ENCODE measurements at places on chromosomes 3 and 15.

GRCh38 chr3:127406309-127407025 lies 118.6 kb upstream of the PRR20G start:
- peak; percentile 51 for DNase-seq

DNA sequence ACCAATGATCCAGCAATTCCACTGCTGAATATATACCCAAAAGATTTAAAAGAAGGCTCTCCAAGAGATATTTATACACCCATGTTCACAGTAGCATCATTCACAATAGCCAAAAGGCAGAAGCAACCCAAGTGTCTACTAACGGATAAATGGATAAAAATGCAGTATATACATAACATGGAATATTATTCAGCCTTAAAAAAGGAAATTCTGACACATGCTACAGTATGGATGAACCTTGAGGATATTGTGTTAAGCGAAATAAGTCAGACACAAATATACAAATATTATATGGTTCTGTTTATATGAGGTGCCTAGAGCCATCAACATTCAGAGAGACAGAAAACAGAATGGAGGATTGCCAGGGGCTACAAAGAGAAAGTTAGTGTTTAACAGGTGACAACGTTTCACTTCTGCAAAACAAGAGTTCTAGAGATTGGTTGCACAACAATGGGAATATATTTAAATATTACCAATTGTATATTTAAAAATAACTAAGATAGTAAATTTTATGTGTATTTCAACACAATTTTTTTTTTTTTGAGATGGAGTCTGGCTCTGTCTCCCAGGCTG lies 69.4 kb downstream of the STAG1 start:
- no peak for DNase-seq

DNA sequence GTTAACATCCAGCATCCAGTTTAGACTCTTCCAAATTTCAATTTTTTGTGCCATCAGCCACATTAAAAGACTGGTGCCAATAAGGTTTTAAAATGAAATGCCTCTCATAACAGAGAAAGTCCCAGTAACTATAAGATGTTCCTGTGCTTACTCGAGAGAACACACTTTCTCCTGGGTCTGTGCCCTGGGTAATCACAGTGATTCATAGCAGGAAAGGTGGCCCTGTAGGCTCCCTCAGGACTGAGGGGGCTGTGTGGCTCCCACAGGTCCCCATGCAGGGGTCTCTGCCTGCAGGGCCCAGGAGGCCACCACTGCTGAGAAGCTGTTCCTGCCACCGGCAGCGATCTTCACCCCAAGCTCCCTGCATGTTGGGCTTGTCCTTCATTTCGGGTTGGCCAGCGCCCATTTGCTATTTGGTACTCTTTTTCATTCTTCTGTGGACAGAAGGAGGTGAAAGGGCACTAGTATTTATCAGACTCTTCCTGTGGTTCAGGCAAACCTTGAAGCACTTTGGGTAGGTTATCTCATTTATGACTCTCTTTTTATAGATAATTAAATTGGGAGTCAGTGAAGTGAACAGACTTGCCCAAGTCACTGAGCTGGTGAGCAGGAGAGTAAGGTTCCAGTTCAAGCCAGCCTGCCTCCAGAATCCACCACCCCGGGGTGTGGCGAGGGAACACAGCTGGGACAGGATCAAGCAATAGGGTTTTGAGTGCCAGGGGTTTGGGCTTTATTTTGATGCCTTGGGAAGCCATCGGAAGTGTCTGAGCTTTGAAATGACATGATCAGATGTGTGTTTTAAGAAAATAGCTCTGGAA lies 44.2 kb upstream of the PLXNA1 start:
- no peak for DNase-seq

- DNase-seq, result peak; percentile 47
Observed at GRCh38 chr3:179446501-179446900, 4.8 kb downstream of the GNB4 start.

DNA sequence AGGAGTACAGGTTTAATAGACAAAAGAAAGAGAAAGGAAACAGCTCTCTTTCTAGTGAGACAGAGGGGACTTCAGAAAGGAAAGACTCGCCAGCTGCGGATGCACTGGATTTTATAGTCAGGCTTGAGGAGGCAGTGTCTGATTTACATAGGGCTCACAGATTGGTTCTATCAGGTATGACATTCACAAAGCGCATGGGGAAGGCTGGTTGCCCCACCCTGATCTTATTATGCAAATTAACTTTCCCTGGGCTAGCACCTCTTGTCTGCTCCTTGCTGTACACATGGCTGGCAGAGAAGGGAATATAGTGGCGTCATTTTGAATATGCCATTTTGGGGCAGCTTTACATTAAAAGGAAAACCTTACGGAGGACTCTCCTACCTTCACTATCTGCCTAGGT lies 938.4 kb upstream of the SEMA6D start:
- DNase-seq, result no peak

- peak; percentile 29 for DNase-seq
Observed at GRCh38 chr15:29910068-29910467, 87.8 kb upstream of the TJP1 start.

- peak; percentile 76 for DNase-seq
Observed at GRCh38 chr3:124510290-124510689, 220.0 kb upstream of the UMPS start.

DNA sequence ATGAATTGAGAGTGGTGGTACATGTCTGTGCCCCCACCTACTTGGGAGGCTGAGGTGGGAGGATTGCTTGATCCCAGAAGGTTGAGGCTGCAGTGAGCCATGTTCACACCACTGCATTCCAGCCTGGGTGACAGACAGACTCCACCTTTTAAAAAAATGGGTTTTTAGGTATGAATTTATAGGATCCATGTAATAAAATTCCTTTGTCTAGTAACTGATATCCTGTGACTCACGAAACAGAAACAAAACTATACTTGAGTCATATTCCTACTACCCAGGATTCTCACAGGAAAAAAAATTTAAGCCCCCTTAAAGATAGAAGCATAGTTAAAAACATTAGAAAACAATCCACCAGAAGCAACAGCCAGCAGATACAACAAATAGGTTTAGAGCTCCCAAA lies 10.0 kb upstream of the CRTC3 start:
- DNase-seq, result peak; percentile 49

DNA sequence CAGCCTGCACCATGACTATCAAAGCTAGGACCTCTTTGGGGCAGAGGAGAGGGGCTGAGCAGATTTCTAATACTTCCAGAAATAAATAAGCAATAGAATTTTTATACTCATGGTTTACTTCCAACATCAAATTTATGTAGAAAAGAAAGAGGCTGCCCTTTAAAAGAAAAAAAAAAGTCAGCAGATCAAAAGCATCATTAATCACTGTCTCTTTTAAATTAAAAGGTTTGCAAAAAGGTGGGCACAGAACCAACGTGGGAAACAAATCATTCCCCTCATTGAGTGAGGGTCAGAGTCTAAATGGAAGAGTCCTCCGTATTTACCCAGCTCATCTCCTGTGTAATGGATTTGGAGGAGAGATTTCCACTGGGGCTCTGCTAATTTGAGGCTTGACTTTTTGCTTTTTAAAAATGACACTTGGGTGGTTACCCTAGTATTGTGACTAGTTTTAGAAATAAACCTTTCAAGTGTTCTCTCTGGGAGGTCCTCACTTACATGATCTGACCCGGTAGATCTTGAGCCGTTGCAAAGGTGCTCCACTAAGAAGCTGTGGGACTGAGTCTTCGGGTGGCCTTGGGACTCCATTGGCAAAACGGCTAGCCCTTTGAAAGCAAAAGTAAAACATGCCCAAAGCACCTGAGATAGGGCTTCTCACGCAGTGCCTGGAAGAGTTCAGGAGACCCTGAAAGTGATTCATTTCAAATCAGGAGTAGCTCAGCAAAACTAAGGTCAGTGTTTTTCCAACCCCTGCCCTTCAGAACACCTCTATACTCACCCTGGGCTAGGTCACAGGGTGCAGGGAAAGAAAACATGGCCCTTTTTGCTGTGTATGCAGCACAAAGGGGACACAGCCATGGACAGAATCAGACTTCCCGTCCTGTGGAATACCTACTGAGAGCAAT lies 320.9 kb downstream of the FOXP1 start:
- no peak for DNase-seq

- DNase-seq, result no peak
Observed at GRCh38 chr3:101228441-101228840, 91.9 kb downstream of the IMPG2 start.

GRCh38 chr3:38698760-38699159 lies 49.3 kb upstream of the SCN5A start:
- no peak for DNase-seq

GRCh38 chr3:14391033-14391432 lies 11.4 kb upstream of the SLC6A6 start:
- peak; percentile 92 for DNase-seq

DNA sequence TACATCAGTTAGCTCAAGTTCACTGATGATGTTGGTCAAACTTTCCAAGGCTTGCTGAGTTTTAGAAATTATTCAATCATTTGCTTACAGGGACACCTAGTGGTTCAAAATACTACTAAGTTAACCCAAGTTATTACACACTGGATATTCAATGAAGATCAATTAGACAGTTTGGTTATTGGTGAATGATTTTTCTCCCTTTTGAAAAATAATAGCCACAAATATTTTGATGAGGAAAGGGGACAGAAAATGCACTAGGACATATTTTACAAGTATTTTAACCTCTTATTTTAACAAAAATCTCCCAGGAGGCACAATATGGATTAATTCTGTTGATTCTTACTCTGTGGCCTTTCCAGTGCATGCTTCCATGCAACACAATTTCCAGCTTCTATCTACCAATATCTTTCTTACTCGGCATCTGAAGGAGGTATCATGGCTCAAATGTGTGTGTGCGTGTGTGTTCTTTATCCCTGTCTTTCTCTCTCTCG lies 20.1 kb upstream of the GOLGA6L2 start:
- peak; percentile 70 for DNase-seq

DNA sequence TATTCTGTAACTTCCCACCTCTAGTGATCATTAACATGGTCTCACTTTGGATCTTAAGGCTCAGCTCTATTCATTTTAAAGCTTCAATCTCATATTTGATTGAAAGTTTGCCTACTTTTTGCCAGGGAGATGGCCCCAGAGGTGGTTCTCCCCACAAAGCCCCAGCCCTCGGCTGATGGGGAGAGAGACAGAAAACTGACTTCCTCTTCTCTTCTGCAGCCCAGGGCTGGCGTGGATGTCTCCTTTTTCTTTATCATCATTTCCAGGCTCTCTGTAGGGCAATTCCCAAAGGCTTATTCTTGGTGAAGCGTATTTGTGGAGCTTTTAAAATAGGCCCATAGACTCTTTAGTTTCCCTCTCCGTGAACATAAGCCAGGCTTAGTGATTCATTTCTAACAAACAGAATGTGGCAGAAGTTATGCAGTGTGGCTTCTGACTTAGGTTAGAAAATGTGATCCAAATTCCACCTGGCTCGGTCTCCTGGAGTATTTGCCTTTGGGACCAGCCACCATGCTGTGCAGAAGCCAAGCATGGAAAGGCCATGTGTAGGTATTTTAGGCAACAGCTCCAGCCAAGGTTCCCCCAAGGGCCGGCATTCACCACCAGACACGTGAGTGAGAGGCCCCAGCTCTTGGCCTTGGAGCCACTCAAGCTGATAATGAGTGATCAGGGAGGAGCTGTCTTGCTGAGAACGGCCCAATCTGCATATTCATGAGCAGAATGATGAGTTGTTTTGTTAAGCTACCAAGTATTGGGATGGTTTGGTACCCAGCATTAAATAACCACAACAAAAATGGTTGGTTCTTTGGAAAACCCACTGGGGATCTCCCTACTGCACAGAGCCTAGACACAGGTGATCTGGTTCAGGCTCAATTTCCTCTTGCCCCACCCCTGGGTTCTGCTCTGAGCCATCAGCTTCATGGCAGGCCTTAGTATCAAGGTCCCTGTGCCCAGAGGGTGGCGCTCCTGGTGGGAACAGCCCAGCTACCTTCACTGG lies 353.2 kb upstream of the PROK2 start:
- DNase-seq, result no peak

DNA sequence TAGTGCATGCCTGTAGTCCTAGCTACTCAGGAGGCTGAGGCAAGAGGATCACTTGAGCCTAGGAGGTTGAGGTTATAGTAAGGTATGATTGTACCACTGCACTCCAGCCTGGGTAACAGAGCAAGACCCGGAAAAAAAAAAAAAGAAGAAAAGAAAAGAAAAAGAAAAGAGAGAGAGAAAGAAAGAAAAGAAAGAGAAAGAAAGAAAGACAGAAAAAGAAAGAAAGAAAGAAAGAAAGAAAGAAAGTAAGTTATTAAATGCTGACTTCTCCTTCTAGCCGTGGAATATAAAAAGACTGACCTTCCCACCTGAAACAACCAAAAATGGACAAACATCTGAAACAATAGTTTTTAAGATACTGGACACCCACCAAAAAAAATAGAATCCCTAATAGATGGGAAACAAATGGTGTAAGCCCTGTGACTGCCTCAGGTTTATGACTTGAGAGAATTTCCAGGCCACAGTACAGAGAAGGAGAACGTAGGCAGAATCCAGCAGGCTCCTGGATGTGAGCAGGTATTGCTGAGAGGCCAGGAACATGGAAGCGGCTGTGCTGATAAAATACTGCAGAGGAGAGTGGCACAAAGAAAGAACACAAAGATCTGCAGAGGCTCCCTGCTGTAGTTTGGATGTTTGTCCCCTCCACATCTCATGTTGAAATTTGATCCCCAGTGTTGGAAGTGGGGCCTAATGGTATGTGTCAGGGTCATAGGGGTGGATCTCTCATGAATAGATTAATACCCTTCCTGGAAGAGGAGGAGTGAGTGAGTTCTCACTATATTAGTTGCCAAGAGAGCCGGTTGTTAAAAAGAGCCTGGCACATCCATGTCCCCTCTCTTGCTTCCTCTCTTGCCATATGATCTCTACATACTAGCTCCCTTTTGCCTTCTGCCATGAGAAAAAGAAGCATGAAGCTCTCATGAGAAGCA lies 41.8 kb upstream of the PRSS50 start:
- no peak for DNase-seq

- peak; percentile 11 for DNase-seq
Observed at GRCh38 chr15:71649894-71650293, 160.5 kb upstream of the NR2E3 start.

DNA sequence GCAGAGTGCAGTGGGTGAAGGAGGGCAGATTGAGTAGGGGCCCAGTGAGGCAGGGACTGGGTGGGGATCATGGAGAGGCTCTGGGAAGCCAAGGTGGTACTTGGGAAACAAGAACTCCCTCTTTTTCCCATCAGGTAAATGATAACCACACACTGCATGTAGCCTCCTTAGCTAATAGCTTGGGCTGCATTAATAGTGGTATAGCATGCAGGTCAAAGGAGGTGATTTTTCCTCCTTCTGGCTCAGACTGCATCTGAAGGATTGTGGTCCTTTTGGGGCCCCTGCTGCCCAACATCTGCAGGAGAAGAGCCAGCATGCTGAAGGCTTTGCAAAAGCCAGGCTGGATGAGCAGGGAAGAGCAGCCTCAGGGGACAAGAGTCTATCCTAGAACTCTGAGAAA lies 45.4 kb downstream of the PPCDC start:
- DNase-seq, result no peak

GRCh38 chr3:10648181-10648580 lies 142.8 kb upstream of the ATP2B2 start:
- DNase-seq, result no peak
